ENCODE measurements at places on chromosomes 5 and 9. TPM values are rescaled to one million over a fixed set of nuclear protein-coding genes. Genes with fewer than 3 reads are reported as not detected.

AGXT2 gene
- total RNA-seq: not detected

GGTA1 gene
- total RNA-seq: 4.8 TPM

CDC26 gene
- total RNA-seq: 8.1 TPM

TMC1 gene
- total RNA-seq: not detected

ENTREP1 gene
- total RNA-seq: under 0.01 TPM

ARID3C gene
- not detected for total RNA-seq

FIBCD1 gene
- not detected for total RNA-seq

IL3 gene
- not detected for total RNA-seq

TMEM252 gene
- not detected for total RNA-seq

ANKRD18A gene
- total RNA-seq: not detected

COL5A1 gene
- 10.5 TPM for total RNA-seq

PIGO gene
- total RNA-seq: 27.7 TPM

SLCO4C1 gene
- total RNA-seq: under 0.01 TPM

PDE8B gene
- total RNA-seq: 0.27 TPM

RC3H2 gene
- 32.6 TPM for total RNA-seq

C5orf58 gene
- total RNA-seq: under 0.01 TPM

ANKRD34B gene
- under 0.01 TPM for total RNA-seq

PIP5KL1 gene
- total RNA-seq: 0.27 TPM

NR2F1 gene
- not detected for total RNA-seq

COL15A1 gene
- total RNA-seq: under 0.01 TPM

SPTLC1 gene
- total RNA-seq: 27.7 TPM

CTNND2 gene
- not detected for total RNA-seq

KIF4B gene
- total RNA-seq: not detected

PPP3R2 gene
- total RNA-seq: not detected

SLC45A2 gene
- total RNA-seq: 0.27 TPM

SARDH gene
- total RNA-seq: 10.5 TPM

NEUROG1 gene
- not detected for total RNA-seq

C5orf46 gene
- not detected for total RNA-seq

ADAMTS2 gene
- 0.27 TPM for total RNA-seq

NAIP gene
- total RNA-seq: 9.7 TPM

LCN10 gene
- 1.3 TPM for total RNA-seq

PCSK1 gene
- total RNA-seq: not detected

COL27A1 gene
- total RNA-seq: 0.27 TPM

IL33 gene
- not detected for total RNA-seq

FLT4 gene
- total RNA-seq: 0.27 TPM

SGCD gene
- under 0.01 TPM for total RNA-seq

CA9 gene
- total RNA-seq: 0.81 TPM

RXRA gene
- 27.7 TPM for total RNA-seq

MUSK gene
- not detected for total RNA-seq

PCDHGA11 gene
- total RNA-seq: 1.3 TPM

SHISAL2B gene
- total RNA-seq: not detected

DDX4 gene
- not detected for total RNA-seq

SPINK4 gene
- not detected for total RNA-seq

LAMC3 gene
- total RNA-seq: under 0.01 TPM

GDA gene
- under 0.01 TPM for total RNA-seq

GRIA1 gene
- total RNA-seq: not detected

STXBP1 gene
- total RNA-seq: 5.7 TPM

QRFP gene
- total RNA-seq: under 0.01 TPM

TLE1 gene
- 2.7 TPM for total RNA-seq

CDO1 gene
- 0.27 TPM for total RNA-seq
